ENCODE measurements at places on chromosomes 13 and 19.

GRCh38 chr19:50392759-50393158, 8.6 kb downstream of the POLD1 start:
- no peak for DNase-seq

DNA sequence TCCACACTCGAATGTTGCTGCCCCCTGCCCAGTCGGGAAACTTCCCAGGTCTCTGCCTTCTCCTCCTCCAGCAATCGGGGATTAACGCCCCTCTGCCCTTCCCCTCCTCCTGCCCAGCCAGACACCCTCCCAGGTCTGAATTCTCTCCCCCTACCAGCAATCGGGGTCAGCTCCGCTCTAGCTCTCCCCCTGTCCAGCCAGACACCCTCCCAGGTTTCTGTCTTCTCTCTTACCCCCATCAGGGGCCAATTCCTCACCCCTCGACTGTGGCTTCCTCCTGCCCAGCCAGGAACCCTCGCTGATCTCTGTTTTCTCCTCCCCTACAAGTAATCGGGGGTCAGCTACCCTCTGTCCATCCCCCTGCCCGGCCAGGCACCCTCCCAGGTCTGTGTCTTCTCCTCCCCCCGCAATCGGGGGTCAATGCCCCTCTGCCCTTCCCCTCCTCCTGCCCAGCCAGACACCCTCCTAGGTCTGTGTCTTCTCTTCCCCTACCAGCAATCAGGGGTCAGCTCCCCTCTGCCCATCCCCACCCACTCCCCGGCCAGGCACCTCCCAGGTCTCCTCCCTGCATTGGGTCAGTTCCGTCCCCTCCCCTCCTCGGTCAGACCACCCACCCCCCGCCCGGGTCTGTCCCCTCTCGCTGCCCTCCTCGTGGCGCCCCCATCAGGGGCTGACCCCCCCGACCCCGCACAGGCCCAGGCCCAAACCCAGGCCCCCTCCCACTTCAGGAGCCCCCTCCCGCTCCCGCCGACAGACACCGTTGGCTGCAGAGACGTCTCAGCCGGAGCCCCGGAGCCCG, 668 bp downstream of the ZFR2 start:
- DNase-seq, result no peak

- DNase-seq, result no peak
Observed at GRCh38 chr13:112658808-112659207, 31.0 kb upstream of the ATP11A start.

GRCh38 chr13:98056839-98057410, 86.0 kb upstream of the FARP1 start:
- no peak for DNase-seq

DNA sequence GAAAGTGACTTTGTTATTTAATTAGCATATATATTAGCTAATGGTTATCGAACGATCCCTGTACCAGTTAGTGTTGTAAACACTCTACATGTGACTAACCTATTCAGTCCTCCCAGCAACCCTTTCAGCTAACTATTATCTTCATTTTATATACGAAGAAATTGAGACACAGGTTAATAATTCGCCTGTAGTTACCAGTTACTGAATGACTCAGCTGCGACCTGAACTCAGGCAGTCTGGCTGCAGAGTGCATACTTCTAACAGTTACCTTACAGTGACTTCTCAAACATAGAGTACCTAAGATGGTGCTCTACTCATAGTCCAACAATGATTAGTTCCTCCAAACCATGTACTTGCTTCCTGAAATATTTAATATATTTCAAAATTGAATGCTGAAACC, 117.7 kb downstream of the FNDC3A start:
- DNase-seq, result no peak

- no peak for DNase-seq
Observed at GRCh38 chr19:43409415-43409814, 5.3 kb upstream of the TEX101 start.

- no peak for DNase-seq
Observed at GRCh38 chr13:62747629-62748028, 1332.0 kb upstream of the PCDH20 start.
